Keratinocyte (primary cell): ENCODE measurements at places on chromosomes 1 and 21.

DNA sequence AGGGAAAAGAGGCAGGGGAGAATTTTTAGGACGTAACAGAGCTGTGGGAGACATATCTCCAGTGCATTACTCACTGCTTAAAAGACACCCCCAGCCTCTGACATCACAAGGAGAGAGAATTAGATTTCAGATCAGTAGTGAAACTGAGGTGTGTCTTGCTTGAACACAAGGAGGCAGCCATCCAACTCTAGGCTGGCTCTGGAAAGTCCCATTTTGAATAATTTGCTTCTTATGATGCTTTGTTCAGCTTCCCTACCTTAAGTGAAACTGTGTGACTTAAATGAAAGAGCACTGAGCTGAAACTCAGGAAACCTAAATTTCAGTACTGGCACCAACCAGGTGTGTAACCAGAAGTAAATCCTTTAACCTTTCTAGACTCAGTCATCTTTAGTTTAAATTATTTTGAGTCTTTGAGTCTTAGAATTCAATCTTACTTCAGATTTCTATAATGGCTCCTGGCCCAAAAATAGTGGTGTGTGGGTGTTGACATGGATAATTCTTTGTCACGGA, 251.6 kb upstream of the SGIP1 start:
- DNase-seq = no peak

GRCh38 chr1:15090373-15090772, 63.2 kb upstream of the TMEM51 start:
- no peak for DNase-seq

DNA sequence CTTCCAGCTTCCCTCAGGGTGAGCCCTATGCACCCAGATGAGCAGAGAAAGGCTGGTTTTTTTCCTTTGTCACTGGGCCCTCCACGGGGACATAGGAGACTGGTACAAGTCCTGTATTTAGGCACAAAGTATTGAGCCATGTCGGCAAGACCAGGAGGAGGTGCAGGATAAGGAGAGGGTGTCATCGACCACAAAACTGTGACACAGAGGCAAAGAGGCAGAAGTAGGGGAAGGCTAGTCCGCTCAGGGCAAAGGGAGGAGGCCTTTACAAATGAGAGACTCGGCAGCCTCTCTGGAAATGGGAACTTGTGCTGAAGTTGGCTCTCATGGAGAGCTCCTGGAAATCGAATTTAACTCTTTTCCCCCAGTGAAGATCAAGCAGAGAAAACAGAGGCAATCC, 70.7 kb upstream of the CAMK1G start:
- no peak for DNase-seq

DNA sequence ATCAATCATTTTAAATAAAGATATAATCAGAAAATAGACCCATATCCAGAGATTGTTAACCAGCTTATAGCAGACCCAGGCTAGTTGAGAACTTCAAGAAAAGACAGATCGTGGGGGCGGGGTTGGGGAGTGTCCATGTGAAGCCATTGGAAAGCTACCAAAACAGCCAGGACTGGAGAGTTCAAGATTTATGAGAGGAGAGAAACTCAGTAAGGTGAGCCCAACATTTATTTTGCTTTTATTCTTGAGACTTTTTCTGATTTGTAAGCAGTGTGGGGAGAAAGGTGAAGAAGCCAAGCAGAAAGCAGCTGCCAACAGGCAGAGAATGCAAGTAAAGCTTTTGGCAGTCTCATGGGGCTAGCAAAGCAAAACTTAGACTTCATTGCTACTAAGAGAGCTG, 179.9 kb downstream of the VPS13D start:
- DNase-seq = no peak

DNA sequence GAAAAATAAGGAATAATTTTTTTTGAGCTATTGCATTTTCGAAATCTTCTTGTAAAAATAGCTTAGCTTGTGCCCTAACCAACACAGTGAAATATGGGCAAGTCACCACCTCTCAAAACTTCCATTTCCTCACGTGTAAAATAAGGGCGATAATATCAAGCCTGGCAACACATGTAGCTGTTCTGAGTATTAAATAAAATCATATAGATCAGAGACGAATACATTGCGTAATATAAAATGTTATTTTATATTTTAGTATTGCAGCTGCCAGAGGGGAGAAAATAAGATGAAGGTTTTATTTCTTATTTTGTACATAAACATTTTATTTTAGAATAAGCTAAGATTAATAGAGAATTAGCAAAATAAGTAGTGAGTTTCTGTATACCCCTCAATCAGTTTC, 85.9 kb downstream of the C21orf91 start:
- DNase-seq = no peak

- no peak for DNase-seq
Measured at GRCh38 chr21:42513151-42513984, at the start of gene SLC37A1. SLC37A1 (plus strand) TSS chr21:42513852; CDS start chr21:42518455, 4,603 bp downstream.

DNA sequence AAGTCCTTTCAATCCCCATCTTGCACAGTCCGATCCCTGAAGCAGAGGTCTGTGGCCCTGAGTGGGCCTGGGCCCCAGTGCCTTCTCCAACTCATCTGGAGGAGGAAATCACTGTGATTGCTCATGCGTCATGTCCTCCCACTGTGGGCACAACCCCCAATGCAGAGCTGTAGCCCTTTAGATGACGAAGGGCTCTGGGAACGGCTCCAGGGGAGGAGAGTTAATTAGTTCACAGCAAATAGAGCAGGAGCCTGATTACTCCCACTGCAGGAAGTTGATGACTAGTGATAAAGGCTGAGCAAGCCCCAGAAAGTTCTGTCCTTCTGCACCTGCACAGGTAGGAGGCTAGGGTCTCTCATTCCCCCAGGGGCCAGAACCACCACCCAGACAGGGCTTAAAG, 111.5 kb downstream of the CCDC185 start:
- peak; percentile 70 for DNase-seq

GRCh38 chr1:55444667-55445066, 229.5 kb upstream of the USP24 start:
- no peak for DNase-seq

DNA sequence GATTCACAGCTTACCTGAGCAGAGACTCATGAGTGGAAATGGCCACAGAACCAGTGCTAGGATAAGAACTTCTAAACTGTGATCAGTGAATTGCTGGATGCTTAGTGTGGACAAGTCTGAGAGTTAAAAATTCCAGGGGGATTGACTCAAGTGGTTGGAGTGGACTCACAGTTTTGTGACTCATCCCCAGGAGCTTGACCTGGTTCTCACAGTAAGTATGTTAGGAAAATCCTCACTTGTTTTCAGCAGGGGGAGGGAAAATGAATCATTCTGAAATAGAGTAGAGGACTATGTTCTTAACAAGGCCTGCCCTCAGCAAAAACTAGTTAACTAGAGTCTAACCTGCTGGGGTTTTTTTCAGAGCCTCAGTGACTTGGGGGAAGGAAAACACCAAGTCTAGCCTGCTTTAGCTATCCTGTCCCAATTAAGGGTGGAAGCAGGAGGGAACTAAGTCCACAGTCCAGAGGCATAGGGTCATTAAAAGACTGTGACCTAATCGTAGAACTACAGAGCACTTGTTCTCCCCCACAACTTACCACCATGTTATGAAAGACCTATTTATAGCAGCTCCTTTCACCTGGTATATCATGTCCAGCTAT, 6.1 kb upstream of the CDC73 start:
- DNase-seq = peak; percentile 89

DNA sequence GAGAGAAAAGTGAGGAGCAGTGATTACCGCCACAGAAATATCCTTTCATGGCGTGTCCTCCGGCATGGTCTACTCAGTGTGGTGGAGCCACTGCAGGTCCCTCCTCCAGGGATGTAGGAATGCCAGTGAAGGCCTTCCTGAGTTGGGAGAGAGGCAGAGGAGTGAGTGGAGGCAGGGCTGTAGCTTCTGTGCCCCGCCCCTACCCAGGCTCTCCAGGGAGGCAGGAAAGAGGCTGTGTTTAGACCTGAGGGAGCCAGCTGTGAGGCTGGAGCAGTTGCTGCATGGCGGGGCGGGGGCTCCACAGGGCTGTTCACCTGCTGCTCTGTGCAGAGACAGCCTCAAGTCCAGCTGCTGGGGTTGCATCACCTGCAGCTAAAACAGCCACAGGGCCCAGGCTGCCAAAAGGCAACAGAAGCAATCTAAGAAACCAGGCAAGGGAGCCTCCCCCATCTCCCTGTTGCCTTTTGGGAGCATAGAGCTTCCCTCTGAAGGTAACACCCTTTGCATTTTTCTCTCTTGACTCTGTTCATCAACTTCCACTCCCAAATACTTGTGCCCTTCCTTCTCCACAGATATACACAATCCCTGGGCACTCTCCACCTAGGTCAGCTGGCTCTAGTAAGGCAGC, 801 bp upstream of the ANXA9 start:
- no peak for DNase-seq

GRCh38 chr1:182235952-182236650, 155.5 kb downstream of the GLUL start:
- no peak for DNase-seq

DNA sequence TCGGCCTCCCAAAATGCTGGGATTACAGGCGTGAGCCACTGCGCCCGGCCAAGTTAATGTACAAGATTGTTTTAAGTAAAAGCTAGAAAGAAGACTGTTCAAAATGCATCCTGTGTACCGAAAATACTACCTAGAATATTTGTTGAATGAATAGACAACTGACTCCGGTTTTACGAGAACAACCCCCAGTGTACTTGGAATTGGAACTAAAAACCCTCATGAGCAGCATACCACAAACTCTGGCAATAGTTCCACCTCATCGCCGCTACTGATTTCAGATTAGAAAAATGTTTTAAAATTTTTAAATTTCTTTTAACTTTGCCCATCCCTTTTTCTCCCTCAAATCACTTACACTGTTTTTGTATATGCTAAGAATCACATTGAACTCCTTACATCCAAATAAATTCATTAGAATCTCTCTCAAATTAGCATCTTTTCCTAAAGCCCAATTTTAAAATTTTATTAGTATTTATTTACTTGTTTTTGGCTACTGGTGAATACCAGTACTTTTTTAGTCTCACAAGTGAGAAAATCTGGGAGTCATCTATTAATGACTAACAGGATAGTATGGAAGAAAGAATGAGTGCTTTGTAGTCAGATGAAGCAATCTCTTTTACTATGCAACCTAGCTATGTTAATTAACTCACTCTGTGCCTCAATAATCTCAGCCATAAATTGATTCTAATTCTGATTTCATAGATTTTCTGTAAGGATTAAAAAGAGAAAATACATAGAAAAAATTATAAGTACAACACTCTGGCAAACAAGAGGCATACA, 95.1 kb downstream of the GPATCH2 start:
- peak; percentile 13 for DNase-seq

DNA sequence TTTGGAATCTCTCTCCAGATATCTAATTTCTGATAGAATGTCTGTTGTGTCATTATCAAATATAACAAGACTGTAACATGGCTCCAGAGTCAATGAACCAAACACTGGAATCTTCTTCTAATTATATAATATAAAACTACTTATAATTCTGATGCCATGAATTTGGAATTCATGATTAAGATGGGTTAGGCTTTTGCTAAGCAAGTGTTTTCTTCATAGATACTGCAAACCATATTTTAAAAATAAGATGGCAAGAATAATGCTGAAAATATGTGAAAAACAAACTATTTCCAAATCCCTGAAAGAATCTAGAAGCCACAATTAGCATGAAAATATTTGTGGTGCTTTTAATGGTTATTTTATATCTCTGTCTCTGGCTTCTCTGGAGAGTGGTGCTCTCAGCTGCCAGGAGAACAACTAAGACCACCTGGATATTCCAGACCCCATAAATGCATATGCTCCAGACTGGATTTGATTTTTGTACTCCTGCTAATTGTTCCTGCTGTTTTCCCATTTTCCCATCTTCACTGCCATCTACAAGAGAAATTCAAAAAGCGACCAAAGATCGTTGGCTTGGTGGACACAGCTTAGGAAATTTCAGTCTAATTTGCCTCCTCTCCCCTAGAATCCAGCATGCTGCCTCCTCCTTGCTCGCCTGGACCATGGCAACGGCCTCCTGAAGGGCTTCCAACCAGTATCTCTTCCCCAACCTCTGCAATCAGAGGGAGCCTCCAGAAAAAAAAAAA, 418.9 kb downstream of the SETD4 start:
- no peak for DNase-seq

DNA sequence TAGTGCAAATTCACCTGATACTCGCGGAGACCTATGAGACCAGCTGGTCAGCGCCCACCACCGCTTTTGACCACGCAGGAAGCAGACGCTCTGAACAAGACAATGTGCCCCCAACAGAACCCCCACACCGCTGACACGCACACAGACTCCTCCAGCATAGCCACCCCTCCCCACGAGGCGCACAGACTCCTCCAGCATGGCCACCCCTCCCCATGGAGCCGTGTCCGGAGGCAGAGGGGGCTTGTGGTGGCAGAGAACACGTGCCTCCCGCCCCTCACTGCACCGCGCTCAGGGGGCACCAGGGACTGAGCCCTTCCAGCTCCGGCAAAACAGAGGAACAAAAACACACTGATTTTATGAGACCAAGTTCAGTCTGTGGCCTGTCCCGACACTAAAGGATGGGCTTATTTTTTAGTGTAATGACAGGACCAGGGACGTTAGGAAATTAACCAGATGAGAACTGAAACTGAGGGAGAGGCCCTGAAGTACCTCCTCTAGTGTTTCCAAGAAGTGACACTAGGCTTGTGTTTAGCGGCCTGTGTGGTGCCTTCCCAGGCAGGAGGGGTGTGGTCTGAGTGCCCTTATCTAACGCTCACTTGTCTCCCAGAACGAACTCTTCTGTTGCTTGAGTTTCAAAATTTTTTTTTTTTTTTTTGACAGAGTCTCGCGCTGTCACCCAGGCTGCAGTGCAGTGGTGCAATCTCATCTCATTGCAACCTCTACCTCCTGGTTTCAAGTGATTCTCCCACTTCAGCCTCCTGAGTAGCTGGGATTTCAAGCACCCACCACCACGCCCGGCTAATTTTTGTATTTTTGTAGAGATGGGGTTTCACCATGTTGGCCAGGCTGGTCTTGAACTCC, 10.0 kb upstream of the AGPAT3 start:
- no peak for DNase-seq

- DNase-seq = peak; percentile 55
Measured at GRCh38 chr1:241482761-241483250, 36.7 kb downstream of the FH start.

DNA sequence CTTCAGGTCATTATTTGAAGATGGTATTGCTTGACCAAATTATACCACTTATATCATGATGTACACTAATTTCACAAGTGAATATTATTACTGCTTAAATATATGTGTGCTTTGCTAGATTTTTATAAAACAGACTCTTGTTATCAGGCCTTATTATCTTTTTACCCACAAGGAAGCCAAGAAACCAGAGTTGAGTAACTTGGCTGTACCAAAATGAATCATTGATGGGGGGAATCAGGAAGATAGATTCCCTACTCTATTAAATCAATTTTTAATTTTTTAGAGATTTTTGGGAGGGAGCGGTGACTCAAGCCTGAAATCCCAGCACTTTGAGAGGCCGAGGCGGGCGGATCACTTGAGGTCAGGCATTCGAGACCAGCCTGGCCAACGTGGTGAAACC, 16.0 kb upstream of the SCCPDH start:
- no peak for DNase-seq

- no peak for DNase-seq
Measured at GRCh38 chr1:206609229-206609991, 2.9 kb downstream of the EIF2D start.

GRCh38 chr1:30807318-30808066, 49.9 kb upstream of the LAPTM5 start:
- DNase-seq = no peak
